ENCODE measurements at places on chromosomes 5 and 9. TPM values are rescaled to one million over a fixed set of nuclear protein-coding genes. Genes with fewer than 3 reads are reported as not detected.
A peak's percentile ranks its signal among the peaks of the same experiment; 100 is the strongest.

DNA sequence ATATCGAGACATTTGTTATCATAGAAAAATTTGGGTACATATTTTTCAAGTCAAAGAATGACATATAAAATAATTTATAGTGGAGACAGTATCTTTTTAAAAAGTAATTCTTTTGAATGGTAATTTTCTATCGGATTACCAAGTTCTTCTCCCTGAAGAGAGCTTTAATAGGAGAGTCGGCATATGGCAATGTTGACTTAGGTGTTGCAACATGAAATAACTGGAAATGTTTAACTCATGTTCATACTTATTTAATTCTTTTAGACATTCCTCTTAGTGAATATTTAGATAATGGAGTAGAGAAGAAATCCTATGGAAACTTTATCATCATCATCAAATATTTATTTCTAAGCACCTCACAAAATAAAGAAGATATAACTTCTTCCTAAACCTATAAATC is 118.2 kb upstream of the CTNND2 start:
- DNase-seq: no peak

DNA sequence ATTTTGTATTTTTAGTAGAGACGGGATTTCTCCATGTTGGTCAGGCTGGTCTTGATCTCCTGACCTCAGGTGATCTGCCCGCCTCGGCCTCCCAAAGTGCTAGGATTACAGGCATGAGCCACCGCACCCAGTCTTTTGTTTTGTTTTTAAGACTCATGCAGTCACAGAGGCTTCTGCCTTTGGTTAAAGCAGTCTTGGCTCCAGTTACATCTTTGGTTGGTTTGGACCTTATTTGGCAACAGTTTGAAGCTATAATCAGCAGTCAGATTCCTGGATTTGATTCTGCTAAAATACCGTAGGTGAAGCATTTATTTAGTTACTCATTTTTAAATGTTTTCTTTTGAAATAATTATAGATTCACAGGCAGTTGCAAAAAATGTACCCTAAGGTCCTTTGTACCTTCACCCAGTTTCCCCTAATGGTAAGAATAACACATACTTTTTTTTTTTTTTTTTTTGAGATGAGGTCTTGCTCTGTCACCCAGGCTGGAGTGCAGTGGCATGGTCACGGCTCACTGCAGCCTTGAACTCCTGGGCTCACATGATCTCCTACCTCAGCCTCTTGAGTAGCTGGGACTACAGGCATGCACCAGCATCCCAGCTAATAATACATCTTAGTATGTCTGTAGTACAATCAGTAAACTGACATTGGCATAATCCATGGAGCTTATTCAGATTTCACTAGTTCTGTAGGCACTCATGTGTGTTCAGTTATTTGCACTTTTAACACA is 15.7 kb downstream of the USP20 start:
- DNase-seq: no peak

DNA sequence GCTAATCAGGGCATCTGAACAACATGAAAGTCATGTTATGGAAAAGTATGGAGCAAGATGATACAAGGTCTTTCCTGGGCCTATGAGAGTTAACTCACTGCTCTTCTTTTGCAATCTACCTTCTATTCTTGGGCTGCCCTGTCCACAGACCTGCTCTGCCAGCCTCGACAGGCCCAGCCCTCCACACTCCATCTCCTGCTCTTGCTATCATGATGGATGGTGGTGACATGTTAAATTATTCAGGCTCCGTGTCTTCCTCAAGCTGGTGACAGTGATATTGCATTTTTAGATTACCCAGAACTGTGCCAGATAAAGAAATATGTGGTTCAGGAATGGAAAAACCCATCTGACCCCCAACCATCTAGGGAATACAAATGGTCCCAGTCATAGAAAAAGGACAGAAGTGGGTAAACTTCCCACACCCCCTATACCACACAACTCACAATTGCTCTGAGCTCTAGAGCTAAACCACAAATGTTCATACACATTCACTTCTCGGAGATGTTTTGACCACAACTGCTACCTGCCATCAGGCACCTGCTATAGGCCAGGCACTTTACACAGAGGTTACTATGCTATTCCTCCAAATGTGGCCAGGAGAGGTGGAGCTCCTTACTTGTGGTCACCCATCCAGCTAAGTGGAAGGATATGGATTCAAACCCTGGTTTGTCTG is 311.3 kb downstream of the ASTN2 start:
- no peak for DNase-seq

C8G gene
- 1.2 TPM for polyA plus RNA-seq

GRCh38 chr9:137480686-137481683 is 21.9 kb upstream of the NSMF start:
- no peak for DNase-seq

- no peak for DNase-seq
Measured at GRCh38 chr9:1216532-1216931, 166.4 kb downstream of the DMRT2 start.

DNA sequence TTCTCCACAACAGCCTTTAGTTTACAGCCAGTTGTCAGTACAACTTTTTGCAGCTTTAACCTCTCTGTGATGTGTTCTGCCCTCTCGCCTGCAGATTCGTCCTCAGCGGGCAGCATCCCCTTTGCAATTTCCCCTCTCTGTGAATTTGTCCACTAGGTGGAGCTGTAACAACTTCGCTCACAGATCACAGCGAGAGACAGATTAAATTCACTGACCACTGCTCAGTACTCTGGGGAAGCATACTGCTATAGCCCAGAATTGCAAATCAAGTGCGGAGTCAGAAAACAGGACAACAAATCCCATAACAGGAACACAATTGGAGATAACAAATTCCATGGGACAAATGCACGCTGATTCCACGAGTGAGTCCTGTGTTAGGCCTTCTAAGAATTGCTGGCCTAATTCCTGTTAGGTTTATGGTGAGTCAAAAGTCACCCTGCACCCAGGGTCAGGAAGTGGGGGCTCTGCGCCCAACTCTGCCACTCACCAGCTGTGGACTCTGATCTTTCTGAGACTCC is 2124.9 kb downstream of the MAT2B start:
- peak; percentile 72 for DNase-seq

SLC36A3 gene
- polyA plus RNA-seq: not detected

SGCD gene
- polyA plus RNA-seq: 6.2 TPM

DNA sequence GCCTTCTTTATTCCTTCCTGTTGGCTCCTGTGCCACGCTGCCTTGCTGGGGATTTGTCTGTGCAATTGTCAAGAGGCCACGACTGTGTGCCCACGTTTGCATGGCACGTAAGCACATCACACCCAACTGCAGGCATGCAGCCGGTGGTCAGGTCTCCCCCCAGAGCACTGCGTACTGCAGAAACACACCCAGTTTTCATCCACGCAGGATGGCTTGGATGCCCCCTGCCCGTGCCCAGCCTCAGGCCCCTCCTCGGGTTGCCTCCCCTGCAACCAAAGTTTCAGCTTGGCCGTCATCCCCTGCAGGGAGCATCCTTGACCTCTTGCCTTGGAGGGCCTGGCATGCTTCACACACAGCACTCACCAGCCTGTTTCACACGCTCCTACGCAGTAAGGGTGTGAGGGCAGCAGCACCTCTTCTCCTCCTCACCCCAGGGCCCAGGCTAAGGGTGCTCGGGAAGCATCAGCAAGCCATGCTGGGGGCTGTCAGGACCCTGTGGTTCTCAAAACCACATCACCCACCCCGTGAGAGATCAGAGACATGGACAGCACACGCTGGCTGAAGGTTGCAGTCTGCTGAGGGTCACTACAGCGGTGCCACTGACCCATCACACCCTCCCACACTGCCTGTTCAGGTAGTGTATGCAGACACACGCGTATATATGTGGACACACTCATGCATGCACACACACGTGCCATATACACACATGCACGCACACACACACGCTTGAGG is 3.1 kb downstream of the MRPL36 start:
- DNase-seq: no peak

DNA sequence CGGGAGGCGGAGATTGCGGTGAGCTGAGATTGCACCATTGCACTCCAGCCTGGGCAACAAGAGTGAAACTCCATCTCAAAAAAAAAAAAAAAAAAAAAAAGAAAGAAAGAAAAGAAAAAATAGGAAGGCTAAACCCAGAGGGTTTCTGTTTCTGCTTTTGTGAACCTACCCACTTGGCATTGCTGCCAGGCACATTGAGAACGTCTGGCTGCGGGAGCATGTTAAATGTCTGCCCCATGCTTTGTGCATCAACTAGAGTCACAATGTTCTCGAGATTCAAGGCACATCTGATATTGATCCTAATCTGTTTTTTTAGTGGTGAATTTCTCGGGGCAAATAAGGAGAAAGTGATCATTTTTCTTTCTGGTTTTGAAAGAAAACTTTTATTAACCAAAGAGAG is 2.8 kb downstream of the SLC25A25 start:
- DNase-seq: no peak

AMBP gene
- polyA plus RNA-seq: 1.5 TPM

DNA sequence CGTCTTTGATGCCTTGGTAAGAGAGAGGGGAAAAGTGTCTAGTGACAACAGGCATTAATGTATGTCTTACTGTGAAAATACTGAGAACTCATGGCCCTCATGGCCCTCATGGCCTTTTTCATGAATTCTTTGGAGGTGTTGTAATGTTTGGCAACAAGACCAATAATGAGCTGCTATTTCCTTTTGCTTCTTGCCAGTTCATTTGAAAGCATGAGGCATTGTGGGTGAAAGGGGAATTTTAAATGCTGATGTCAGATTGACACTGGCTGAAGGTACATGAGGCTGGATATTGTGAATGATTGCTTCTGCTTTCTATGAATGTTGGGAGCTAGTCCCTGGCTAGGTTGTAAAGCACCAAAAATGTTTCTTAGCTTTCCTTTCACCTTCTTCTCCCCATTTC is 79.2 kb downstream of the DOCK2 start:
- DNase-seq: no peak

DNA sequence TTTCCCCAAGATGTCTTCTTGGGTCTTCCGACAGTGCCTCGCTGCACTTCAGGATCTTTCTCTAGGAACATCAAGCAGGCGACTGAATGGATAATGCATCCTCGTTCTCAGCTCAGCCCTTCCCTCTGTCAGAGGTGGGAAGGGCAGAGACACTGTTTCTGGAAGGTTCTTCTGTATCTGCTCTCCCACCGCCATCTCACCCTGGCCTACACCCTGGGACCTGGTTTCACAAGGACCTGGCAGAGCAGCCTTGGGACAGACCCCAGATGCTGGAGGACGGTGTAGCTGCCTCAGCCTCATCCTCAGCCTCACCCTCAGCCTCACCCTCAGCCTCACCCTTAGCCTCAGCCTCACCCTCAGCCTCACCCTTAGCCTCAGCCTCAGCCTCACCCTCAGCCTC is 18.5 kb downstream of the MRPL36 start:
- no peak for DNase-seq

TXNDC8 gene
- not detected for polyA plus RNA-seq

DNA sequence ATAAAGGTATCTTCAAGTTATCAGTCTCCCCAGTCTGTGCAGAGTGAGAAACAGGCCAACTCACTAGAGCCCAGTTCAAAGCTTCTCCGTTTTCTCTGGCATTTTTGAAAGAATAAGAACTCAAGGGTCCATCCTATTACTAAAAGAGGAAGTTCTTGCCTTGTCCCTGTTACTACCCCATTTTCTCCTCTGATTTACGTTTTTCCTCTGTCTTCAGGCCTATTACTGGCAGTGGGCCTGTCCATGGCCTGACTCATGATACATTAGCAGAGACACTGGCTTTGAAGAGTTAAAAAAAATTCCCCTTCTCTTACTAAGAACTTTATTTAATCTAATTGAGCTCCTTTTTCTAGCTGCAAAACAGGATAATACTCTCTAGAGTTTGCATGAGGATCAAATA is 624.0 kb upstream of the KLF4 start:
- DNase-seq: no peak

DNA sequence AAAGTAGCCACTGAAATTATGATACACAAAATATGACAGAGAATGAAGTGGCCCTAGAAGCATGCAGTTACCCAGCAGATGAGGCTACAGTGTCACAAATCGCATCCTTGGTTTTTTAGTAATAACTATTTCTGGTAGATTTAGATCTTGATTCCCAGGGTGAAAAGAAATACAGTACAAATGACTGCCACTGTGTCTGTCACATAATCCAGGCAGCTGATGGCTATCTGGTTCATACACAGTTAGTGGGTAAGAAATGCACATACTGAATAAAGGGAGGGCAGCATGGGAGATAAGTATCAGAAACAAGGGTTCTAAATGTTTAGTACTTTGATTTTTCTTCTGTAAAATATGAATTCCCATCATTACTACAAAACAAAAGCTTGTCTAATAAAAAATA is 41.5 kb downstream of the POC5 start:
- no peak for DNase-seq

DNA sequence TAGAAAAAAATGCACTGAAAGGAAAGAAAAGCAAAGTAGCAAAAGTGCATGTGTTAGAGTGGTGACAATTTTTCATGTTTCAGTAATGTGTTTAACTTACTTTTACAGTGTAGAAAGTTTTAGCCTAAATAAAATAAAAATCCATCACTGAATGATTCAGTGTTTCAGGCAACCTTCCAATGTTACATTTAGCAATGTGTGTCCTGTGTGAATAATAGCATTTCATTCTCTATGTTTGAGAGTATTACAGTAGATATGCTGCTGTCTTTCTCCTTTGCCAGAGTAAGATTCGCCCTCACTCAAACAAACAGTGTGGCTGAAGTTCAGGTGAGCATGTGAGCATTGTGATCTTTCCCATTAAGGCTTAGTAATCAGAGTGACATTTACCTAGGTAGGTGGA is 171.1 kb downstream of the TARS1 start:
- no peak for DNase-seq

Measured in renal pelvis (tissue), 12 donors.